ENCODE measurements at places on chromosomes 1 and 21.

DNA sequence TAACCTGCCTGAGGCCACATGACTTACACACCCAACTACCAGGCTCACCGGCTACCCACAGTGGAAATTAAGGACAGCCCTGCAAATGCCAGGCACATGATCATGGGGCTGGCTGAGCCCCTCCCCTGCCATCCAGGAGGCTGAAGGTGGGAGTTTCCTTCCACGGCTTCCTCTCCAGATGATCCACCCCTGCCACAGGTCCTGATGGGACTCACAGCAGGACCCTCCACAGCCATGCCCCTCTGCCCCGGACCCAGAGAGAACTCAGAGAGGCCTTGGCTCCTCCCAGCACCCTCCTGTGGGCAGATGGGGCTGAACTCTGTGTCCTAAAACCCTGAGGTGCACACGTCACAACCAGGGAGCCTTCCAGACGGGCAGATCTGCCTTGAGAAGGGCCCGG is 29.1 kb upstream of the CASZ1 start:
- no peak for DNase-seq

GRCh38 chr21:29797155-29797554 is 142.6 kb downstream of the GRIK1 start:
- no peak for DNase-seq

GRCh38 chr1:216532251-216532798 is 109.1 kb upstream of the USH2A start:
- DNase-seq, result no peak

DNA sequence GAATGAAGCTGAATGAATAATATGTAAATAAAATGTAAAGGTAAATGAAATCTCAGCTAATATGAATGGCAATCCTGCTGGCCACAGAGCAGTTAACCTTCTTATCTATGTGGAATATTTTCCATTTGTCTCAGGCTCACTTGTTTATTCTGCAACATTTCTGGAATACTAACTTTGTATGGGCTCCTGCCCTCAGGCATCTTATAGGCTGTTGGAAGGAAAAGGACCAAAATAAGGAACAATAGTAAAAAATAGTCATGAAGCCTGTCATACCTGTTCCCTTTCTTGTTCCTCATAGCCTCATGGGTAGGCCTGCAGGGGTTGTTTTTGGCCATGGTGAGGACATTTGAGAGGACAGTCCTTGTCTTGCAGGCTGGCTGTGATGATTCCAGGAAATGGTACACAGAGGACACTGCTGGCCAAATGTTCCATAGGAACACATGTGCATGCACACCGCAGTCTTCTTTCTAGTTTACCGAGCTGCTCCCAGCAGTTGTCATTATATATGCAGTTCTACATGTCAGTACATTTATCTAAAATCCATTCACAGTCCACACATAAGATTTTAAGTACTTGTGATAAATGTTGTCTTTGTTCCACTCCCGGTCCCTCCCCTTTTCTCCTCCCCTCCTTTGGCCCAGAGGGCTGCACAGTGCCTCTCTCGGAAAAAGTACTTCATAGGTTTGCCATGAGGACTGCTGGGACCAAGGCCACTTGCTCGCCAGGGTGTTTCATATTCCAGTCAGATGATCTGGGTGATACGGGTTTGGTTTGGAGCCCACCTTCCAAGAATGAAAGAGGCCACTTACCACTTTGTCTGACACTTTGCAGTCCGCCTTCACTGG is 15.2 kb upstream of the KCNQ4 start:
- no peak for DNase-seq

GRCh38 chr1:8815582-8816151 is 1.8 kb downstream of the RERE start:
- no peak for DNase-seq

GRCh38 chr1:43129426-43129825 is 42.7 kb downstream of the EBNA1BP2 start:
- DNase-seq, result no peak

Measured in activated CD8-positive, alpha-beta memory T cell treated with anti-CD3 and anti-CD28 coated beads, Interleukin-2, amount 50 U/mL, for 48 hours (primary cell).